CD4-positive, alpha-beta memory T cell (primary cell): ENCODE measurements at places on chromosomes 2 and 18. TPM values are rescaled to one million over a fixed set of nuclear protein-coding genes. Genes with fewer than 3 reads are reported as not detected.

GRCh38 chr2:28161466-28161865, 231.2 kb upstream of the FOSL2 start:
- no peak overlapping the region for H3K4me3 ChIP-seq
- H3K4me1 ChIP-seq, result no peaks in the 10 kb centered on the region
- no peak for DNase-seq
- H3K27ac ChIP-seq, result no peak overlapping the region

GRCh38 chr2:100793982-100794381, 26.0 kb upstream of the NPAS2 start:
- no peak overlapping the region for H3K4me3 ChIP-seq
- H3K36me3 ChIP-seq, result no peaks in the 10 kb centered on the region
- H3K27ac ChIP-seq, result no peak overlapping the region
- no peaks in the 10 kb centered on the region for H3K4me1 ChIP-seq

VAMP8 gene
- 612 TPM for polyA plus RNA-seq

GRCh38 chr18:49031511-49032188, 80.9 kb upstream of the SMAD7 start:
- DNase-seq, result peak; percentile 8
- no peak overlapping the region for H3K27ac ChIP-seq
- H3K4me3 ChIP-seq, result no peak overlapping the region
- no peaks in the 10 kb centered on the region for H3K27me3 ChIP-seq
- no peaks in the 10 kb centered on the region for H3K36me3 ChIP-seq

DNA sequence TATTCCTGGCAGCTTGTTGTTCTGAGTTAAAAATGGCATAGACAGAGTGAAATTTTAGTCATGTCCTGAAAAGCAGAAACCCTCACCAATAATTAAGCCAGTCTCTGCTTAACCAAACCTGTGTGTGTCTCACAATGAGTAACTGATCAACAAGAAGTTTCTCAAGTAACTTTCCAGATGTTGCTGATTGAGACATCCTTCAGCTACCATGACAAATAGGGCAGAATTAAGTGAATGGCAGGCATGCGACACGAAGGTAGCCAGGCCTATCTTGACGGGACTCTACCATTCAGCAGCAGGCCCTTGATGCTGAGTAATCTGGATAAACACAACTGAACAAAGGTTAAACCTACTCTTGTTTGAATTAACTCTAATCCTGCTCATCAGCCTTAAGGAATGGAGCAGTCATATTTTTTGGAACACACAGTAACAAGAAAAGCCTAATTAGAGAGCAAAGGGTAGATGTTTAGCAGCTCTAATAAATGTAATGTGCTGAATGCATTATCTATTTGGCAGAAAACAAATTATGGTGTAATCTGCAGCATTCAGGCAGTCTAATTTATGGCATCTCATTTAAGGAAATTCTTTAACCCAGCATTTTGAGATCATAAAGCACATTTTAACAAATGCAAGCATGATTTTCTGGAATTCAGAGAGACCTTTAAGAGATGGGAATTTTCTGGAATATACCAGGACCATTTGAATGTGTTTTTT, 159.5 kb upstream of the EPHA4 start:
- H3K27me3 ChIP-seq, result no peaks in the 10 kb centered on the region
- no peak for DNase-seq
- H3K36me3 ChIP-seq, result no peaks in the 10 kb centered on the region
- H3K27ac ChIP-seq, result no peak overlapping the region

- H3K4me1 ChIP-seq, result peaks cover 11% of the 10 kb centered on the region
- H3K27ac ChIP-seq, result peak overlapping the region; percentile 36
- no peaks in the 10 kb centered on the region for H3K36me3 ChIP-seq
- no peaks in the 10 kb centered on the region for H3K27me3 ChIP-seq
These were observed 18.1 kb downstream of the CCDC141 start for GRCh38 chr2:179031731-179032408.

ACOXL gene
- not detected for polyA plus RNA-seq

- no peak overlapping the region for H3K27ac ChIP-seq
- no peaks in the 10 kb centered on the region for H3K36me3 ChIP-seq
- no peaks in the 10 kb centered on the region for H3K27me3 ChIP-seq
- H3K4me1 ChIP-seq, result no peaks in the 10 kb centered on the region
- DNase-seq, result no peak
These were observed 114.3 kb downstream of the GCA start for GRCh38 chr2:162458240-162458639.

ADRA2B gene
- not detected for polyA plus RNA-seq

GRCh38 chr2:63871864-63872263, 30.2 kb downstream of the UGP2 start:
- no peaks in the 10 kb centered on the region for H3K36me3 ChIP-seq
- H3K4me1 ChIP-seq, result peaks cover 8% of the 10 kb centered on the region
- H3K27me3 ChIP-seq, result no peaks in the 10 kb centered on the region
- no peak overlapping the region for H3K4me3 ChIP-seq
- H3K27ac ChIP-seq, result no peak overlapping the region
- DNase-seq, result no peak

DNA sequence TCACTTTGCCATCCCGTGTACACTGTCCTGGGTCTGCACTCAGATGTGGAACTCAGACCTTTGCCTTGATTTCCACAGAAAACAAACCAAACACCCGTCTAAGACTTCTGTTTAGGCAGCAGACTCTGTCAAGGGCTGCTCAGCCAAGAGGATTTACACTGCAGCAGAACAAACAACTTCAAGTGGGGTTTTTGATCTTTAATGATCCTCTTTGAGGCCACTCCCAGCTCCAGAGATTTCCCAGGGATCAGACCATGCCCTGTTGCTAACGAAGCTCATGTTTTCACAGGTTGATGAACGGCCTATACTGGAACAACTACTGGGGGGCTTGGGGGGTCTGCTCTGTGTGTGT, 52.5 kb upstream of the LGALSL start:
- H3K27me3 ChIP-seq, result no peaks in the 10 kb centered on the region
- no peaks in the 10 kb centered on the region for H3K36me3 ChIP-seq
- no peak for DNase-seq

GRCh38 chr2:117123362-117123761, 691.1 kb upstream of the DDX18 start:
- H3K36me3 ChIP-seq, result no peaks in the 10 kb centered on the region
- H3K4me3 ChIP-seq, result no peak overlapping the region
- no peaks in the 10 kb centered on the region for H3K27me3 ChIP-seq
- no peak for DNase-seq

SERPINB2 gene
- polyA plus RNA-seq, result not detected

GRCh38 chr2:152823905-152824304, 105.5 kb downstream of the ARL6IP6 start:
- H3K27ac ChIP-seq, result no peak overlapping the region
- no peak overlapping the region for H3K4me3 ChIP-seq
- H3K27me3 ChIP-seq, result no peaks in the 10 kb centered on the region
- H3K4me1 ChIP-seq, result no peaks in the 10 kb centered on the region
- no peak for DNase-seq

GRCh38 chr2:163077241-163077640, 238.7 kb upstream of the KCNH7 start:
- H3K4me3 ChIP-seq, result no peak overlapping the region
- H3K27ac ChIP-seq, result no peak overlapping the region
- H3K4me1 ChIP-seq, result no peaks in the 10 kb centered on the region
- no peaks in the 10 kb centered on the region for H3K27me3 ChIP-seq
- DNase-seq, result no peak
- H3K36me3 ChIP-seq, result no peaks in the 10 kb centered on the region

TCF7L1 gene
- polyA plus RNA-seq, result 0.06 TPM

DNA sequence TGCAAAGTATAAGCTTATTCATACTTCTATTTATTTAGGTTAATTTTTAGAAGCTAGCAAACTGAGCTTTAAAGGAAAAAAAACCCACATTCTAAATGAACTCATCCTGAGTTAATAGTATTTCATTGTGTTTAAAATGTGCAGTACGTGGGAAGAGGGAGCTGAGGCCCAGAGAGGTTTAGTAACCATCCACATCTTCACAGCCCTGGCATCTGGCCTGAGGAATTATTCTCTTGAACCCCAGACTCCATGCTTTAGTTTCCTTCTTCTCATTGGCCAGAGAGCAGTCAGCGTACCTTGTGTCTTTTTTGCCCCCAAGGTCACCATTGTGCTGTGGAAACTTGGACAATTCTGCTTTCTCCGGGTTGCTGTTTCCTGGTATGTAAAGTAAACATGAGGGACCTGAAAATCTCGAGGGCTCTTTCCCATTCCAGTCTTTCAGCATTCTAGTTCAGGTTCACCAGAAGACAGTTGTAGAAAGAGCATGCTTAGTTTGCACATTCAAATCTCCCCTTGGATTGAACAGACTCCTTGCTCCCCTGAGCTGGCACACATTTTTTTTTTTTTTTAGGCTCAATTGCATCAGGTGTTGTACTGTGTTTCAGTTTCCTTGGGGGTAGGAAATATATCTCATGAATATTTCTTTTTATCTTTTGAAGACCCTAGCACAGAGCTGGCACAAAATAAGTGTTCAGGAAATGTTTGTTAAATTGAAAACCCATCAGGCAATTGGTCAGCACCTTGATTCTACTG, 81.4 kb downstream of the MYCN start:
- no peak for DNase-seq
- H3K36me3 ChIP-seq, result no peaks in the 10 kb centered on the region
- H3K27ac ChIP-seq, result no peak overlapping the region
- no peak overlapping the region for H3K4me3 ChIP-seq

- H3K4me1 ChIP-seq, result no peaks in the 10 kb centered on the region
- no peak for DNase-seq
- H3K27me3 ChIP-seq, result no peaks in the 10 kb centered on the region
- H3K36me3 ChIP-seq, result no peaks in the 10 kb centered on the region
- no peak overlapping the region for H3K4me3 ChIP-seq
- H3K27ac ChIP-seq, result no peak overlapping the region
These were observed 9.4 kb downstream of the COL3A1 start for GRCh38 chr2:188983427-188984064.

GRCh38 chr2:15799432-15799827, 140.9 kb upstream of the MYCN start:
- H3K36me3 ChIP-seq, result no peaks in the 10 kb centered on the region
- DNase-seq, result no peak
- no peak overlapping the region for H3K4me3 ChIP-seq

VAMP5 gene
- 136 TPM for polyA plus RNA-seq

C2orf15 gene
- polyA plus RNA-seq, result 4.7 TPM

GRCh38 chr2:238030422-238031155, 30.2 kb upstream of the SCLY start:
- no peak for DNase-seq
- H3K27me3 ChIP-seq, result no peaks in the 10 kb centered on the region
- H3K36me3 ChIP-seq, result peaks cover 24% of the 10 kb centered on the region
- no peak overlapping the region for H3K4me3 ChIP-seq
- H3K27ac ChIP-seq, result no peak overlapping the region

DNA sequence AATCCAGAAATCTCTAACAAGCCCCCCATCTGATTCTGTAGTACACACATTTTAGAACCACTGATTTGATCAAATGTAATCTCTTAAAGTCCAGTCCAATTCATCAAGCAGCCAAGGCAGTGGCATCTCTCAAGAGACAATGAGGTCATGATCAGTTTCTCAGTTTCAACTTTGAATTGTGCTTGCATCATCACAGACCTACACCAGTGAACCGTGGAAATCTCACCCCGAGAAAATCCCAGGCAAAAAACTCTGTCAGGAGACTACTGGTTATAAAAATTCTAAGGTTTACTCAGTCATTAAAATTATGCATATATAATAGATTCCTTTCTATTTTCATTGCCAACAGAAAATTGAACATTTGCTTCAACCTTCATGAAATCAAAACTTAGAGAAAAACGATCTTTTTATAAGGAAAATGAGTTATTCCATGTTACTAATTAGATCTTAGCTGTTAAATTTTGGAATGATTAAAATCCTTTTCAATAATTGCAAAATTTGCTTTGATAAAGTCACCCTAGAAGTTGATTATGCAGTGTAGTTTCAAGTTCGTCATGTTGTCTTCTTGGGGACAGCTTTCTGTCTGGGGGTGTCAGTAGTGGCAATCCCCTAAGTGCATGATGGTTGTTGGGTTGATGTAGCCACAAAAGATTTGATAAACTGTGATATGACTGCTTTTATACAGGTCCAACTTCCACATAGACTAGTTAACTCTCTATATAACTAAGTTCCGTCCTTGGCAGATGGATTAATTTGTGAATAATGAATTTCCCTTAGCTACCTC, 235.0 kb downstream of the CAMKMT start:
- no peak for DNase-seq
- no peak overlapping the region for H3K4me3 ChIP-seq
- no peaks in the 10 kb centered on the region for H3K4me1 ChIP-seq
- no peak overlapping the region for H3K27ac ChIP-seq

GRCh38 chr18:79924814-79925731, 26.4 kb downstream of the SLC66A2 start:
- no peak for DNase-seq
- H3K27me3 ChIP-seq, result no peaks in the 10 kb centered on the region
- peaks cover 5% of the 10 kb centered on the region for H3K36me3 ChIP-seq
- no peak overlapping the region for H3K27ac ChIP-seq
- H3K4me3 ChIP-seq, result no peak overlapping the region
- H3K4me1 ChIP-seq, result no peaks in the 10 kb centered on the region

DNA sequence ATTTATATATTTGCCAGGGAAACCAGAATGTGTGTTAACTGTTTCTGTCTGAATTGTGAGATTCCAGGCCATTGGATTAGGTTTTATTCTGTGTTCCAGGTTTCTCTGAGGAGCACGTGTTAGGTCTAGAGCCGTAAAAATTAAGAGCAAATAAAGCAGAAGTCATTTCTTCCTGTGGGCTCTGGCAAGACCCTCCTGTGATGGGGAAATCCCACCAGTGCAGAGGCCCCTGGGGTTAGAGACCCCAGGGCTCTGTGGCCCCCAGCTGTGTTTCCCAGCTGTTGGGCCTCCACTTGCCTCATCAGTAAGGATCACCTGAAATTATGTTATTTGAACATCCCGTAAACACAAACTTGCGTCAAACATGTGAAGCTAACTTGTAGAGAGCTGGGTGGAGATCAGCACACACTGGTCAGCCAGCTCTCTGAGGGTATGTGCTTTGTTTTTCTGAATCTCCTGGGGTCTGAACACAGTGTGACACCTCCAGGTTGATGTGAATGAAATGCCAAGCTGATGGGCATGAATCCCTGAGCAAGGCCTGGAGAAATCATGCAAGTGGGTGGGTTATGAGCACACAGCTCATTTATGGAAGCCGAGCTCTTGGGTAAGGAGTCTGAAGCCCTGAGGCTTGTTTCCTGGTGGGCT, 50.3 kb downstream of the HK2 start:
- peaks cover 11% of the 10 kb centered on the region for H3K36me3 ChIP-seq
- H3K27ac ChIP-seq, result no peak overlapping the region
- H3K4me1 ChIP-seq, result no peaks in the 10 kb centered on the region
- DNase-seq, result no peak

DNA sequence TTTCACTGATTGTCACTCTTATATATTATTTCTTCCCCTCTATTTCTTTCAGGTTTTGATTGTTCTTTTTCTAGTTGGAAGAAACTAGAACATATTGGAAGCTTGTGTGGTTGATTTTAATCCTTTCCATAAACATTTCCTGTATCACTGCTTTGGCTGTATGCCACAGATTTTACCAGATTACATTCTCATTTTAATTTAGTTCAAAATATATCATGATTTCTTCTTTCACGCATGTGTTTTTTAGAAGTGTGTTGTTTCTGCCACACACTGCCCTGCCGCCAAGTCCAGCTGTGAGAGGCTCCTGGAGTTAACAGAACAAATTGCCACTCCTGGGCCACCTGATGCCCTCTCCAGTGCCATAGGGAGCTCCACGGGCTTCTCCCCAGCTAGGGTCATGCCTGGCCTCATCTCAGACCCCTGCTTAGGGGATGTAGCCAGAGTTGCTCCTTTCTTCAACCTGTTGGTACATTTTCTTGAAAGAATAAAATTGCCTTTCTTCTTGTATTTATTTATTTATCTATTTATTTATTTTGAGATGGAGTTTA, 206.2 kb upstream of the COPS8 start:
- no peaks in the 10 kb centered on the region for H3K27me3 ChIP-seq
- no peak for DNase-seq
- H3K36me3 ChIP-seq, result no peaks in the 10 kb centered on the region
- H3K4me3 ChIP-seq, result no peak overlapping the region
- no peaks in the 10 kb centered on the region for H3K4me1 ChIP-seq
- H3K27ac ChIP-seq, result no peak overlapping the region
